ENCODE measurements at places on chromosomes 2 and 18.

DNA sequence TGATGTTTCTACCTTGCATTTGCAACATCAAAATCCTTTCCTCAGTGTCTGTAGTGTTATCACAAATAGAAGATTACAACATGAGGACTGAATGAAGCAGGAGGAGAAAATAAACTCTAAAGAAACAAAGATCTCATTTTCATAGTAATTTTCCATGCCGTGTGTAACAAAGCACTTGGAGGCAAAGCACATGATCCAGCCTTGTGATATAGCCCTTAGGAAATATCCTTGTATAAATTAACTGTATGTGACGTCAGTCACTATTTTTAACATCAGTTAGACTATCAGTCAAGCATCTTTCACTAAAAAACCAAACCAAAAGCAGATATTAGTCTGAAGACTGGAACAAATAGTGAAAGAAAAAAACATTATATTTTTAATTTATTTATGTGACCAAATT, 492.1 kb upstream of the CNTNAP5 start:
- no peak for DNase-seq

DNA sequence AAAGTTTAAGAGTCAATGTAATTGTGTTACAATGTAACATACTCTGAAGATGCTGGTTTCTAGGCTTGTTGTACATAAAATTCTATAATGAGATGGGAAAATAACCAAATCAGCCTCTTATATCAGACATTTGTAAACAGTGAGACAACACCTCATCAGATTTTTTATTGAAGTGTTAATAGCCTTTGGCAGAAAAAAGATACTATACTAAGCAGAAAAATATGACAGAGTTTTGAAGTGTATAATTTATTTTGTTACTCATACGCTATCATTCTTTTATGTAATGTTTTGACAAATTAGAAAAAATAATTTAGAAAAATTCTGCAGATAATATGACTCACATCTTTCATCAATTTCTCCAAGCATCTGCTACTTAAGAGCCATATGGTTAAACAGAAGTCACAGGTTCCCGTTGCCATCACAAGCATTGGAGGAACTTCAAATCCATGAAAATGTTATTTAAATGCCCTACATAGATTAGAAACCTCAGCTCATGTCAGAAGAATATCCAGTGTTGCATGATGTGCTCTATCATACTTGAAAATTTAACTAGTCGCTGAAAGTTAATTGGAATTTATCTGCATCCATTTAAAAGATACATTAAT, 535.4 kb downstream of the LRP1B start:
- no peak for DNase-seq

- DNase-seq: no peak
Measured at GRCh38 chr2:237474442-237474911, 12.6 kb upstream of the MLPH start.

DNA sequence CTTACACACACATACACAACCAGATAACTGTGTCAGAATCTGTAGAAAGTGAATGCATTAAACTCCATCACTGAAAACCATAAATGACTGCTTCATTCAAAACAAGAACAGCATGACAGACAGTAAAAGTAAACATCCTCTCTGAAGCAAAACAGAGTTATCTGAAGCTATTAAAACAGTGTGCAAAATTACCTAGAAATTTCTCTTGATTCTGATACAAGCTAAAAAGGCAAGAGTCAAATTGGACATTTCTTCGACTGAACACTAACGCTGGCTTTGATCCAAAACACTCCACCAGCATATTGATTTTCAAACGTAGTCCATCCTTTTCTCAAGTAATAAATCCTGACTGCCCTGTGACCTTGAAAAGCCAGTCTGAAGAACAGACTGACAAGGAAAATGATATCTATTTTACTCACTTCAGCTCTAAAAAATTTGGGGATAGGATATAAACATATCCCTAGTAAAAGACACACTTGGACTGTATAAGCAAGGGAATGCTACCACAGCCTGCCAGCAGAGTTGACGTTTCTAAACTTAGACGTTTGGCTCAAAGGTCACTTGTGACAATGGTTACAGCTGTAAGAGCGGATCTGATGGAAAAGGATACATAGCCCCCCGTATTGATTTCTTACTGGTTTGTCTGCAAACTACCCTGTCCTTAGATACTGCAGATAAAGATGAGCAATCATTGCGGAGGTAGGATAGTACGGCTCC, 128.9 kb upstream of the ITGB6 start:
- DNase-seq: no peak

DNA sequence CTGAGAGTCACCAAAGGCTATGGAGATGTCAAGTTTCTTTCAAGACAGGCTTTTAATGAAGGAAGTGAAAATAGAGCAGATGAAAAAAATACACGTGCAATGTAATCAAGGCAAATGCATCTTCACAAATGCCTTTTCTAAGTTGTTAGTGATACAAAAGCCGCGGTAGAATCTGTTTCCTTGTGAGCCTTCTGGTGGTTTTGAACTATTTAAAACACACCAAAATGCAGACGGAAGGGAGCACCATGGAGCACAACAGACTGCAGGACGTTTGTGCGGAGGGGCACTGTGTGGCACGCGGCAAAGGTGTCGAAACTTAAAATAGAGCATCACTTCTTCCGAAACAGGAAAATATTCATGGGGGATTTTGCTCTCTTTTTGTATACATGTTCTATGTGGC, 65.0 kb upstream of the BOD1L2 start:
- DNase-seq: no peak

- DNase-seq: no peak
Measured at GRCh38 chr18:50190236-50190635, 4.7 kb downstream of the MYO5B start.

GRCh38 chr2:219775506-219775905, 148.1 kb downstream of the SLC4A3 start:
- DNase-seq: no peak

GRCh38 chr2:218270721-218271486, 585 bp downstream of the PNKD start:
- no peak for DNase-seq

- no peak for DNase-seq
Measured at GRCh38 chr2:142175813-142176338, 45.1 kb upstream of the LRP1B start.

GRCh38 chr2:77328134-77328931, 193.8 kb downstream of the LRRTM4 start:
- no peak for DNase-seq

GRCh38 chr2:208136716-208137094, 7.1 kb upstream of the CRYGC start:
- DNase-seq: no peak

GRCh38 chr2:20146401-20146800, 78.5 kb downstream of the SDC1 start:
- no peak for DNase-seq

DNA sequence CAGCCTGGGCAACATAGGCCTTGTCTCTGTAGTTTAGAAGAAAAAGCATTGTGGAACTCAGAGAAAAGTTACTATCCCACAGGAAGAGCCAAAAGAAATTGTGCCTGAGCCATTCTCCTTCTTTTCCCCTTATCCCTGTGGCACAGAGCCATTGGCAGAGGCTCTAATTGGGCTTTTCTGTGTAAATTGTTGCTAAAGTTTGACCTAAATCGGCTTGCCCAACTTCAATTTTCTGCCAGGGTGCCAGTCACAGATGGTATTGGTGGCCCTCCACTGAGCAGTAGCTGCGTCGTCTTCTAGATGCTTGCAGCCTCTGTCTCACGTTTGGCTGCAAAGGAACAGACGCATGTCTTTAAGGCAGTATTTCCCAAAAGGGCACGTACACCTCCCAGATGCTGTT, 30.3 kb downstream of the ZNF532 start:
- no peak for DNase-seq

DNA sequence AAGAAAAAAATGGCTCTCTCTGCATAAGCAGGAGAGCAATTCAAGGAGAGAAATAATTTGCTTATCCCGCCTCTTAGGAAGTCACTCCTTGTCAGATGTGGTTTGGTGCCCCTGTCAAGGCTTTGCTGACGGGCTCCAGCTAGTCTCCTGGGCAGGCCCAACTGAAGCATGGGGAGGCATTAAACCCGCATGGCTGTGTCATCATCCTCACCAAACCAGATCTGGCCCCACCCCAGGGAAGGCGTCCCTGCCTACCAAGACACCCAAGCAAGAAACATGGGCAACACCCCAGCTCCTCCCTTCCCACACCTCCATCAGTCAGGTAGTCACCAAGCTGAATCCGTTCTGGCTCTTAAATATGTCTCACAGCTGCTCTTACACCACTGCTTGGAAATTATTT, 108.0 kb downstream of the SGPP2 start:
- DNase-seq: no peak
